Substantia nigra (tissue), 51 donors: ENCODE measurements at places on chromosomes 7 and 10.

GRCh38 chr7:139297795-139298194 lies 43.3 kb upstream of the FMC1 start:
- no peak for DNase-seq

- no peak for DNase-seq
These were observed 616.6 kb downstream of the XPNPEP1 start for GRCh38 chr10:109306698-109307097.

DNA sequence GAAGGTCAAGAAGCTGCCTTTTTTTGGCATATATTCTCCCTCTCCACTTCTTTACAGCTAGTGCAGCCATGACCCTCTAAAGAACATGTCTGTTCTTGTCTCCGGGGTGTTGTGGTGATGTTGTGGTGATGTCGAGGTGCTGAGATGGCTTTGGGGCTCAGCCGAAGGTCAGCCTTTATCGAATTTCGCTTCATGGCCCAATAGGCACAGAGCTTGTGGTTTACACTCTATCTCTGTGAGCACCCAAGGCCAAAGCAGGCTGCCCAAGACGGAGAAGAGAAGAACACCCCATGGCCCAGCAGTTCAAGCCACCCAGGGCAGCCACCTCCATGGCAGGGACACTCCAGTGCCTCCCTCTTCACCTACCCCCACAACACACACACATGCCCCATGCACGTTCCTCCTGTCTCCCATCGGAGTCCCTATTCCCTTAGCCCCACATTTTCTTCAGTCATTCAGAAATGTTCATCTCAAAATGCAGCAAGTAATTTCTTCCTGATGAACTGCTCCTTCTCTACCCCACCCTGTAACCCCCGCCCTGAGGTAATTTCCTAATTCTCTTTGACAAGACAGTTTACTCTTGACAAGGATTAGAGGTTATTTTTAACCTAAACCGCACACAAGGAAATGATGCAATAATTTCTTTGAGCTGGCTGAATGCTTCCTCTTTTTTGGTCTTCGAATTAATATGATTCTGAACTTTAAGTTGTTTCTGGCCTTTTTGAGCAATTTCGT lies 18.6 kb upstream of the ADRB1 start:
- DNase-seq = no peak

- no peak for DNase-seq
These were observed 328.6 kb upstream of the COBL start for GRCh38 chr7:51645255-51645654.

GRCh38 chr10:60335708-60336107 lies 54.0 kb downstream of the ANK3 start:
- no peak for DNase-seq

DNA sequence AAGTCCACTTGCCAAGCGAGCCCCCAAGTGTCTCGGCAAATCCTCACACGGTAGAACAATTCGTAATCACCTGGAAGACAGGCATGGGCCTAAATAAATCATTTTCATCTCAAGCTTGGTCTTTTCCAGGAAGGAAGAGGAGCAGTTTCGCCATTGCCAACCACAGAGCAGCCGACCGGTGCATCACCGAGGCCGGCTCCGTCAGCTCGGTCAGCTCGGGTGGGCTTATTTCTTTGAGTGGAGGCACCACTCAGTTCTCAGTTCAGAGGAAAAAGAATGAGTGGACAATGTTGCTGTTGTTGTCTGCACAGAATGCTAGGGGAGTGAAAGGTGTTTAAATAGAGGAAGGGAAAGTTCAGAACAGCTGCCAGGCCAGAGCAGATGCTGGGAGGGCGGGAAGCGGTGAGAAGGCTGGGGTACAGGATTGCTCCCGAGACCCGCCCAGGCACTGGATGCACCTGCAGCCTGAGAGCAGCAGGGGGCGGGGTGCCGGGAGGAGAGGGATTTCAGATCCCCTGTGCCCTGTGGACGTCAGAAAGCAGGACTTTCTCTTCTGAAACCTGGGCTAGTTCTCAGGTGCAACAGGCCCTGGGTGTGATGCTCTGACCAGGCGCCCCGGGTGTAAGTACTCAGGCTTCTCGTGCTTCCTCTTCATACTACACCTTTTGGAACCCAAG lies 17.7 kb upstream of the IGFBP3 start:
- DNase-seq = no peak

GRCh38 chr7:66747881-66748511 lies 7.5 kb downstream of the RABGEF1 start:
- no peak for DNase-seq

- DNase-seq = peak; percentile 67
These were observed 523 bp upstream of the CDH23 start for GRCh38 chr10:71396084-71396710.

DNA sequence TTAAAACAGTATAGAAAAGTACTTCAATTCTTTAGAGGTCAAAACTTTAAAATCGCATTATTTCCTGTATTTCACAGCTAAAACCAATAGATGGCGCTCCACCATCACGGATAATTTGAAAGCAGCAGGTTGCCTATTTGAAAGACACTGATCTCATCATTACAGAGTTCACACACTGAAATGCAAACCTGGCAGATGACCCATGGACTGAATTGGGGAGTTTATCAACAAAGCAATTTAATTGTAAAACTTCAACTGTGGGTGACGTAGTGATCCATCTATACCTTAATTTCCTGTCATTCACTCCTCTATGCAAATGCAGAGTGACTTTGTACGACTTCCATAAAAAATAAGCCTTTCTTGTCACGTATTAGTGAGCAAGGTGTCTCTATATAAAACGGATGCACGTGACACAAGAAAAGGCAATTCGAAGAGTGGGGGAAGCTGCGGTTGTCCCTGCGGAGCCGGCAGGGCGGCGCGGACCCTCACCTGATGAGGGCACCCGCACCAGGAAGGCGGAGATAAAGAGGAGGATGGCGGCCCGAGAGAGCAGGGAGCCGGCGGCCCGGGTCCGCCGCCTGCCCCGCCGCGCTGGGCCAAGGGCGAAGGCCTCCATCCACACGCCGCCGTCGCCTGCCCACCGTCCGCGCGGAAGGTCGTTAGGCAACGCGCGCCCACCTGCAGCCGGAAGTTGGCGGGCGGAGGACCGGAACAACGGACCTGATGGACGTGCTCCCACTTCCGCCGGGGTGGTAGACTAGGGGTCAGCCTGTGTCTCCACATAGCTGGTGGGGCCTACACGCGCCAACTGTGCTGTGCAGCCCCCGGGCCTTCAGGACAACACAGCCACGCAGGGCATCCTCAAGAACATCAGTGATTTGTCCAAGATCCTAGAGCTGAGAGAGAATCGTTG lies at the start of gene ZPBP:
TSS of gene ZPBP (minus strand) at position 668 of the 913 bp plus-strand sequence. CDS start at position 616, 52 bp downstream.
- no peak for DNase-seq

GRCh38 chr10:110522365-110522988 lies 24.8 kb downstream of the DUSP5 start:
- DNase-seq = no peak

- DNase-seq = no peak
These were observed 106.3 kb downstream of the KMT2C start for GRCh38 chr7:152329469-152329868.

- no peak for DNase-seq
These were observed 322.0 kb downstream of the FRMD4A start for GRCh38 chr10:14008740-14009080.

DNA sequence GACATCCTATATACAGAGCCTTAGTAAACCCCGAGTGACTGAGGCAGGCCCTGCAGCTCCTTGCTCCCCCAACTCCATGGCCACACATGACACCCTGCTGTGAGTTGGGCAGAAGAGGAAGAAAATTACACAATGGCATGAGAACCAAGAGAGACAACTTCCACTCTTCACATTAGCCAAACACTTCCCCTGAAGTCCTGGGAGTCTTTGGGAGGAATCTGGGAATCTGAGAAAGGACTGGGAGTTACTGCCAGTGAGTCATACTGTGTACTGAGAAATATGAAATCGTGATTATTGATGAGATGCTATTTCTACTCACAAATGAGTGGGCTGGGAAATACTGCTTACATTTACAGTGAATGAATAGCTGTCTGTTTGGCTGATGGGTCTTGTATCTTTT lies 116.6 kb downstream of the SPAG6 start:
- no peak for DNase-seq

DNA sequence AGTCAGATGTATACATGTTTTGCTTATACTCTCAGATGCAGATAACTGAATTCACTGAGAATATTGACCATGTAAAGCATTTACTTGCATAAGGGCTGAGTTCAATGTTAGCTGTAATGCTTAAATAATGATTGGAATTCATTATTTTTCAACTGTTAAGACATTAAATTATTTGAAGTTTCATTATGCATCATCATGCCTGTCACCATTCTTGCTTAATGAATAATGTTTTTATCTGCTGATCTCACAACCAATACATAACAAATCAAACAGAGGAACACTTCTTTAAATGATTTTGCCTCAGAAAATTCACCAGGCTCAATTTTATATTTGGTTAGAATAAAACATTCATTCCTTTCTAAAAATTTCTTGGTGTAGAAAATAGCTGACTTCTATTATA lies 233.4 kb downstream of the GPR37 start:
- no peak for DNase-seq

DNA sequence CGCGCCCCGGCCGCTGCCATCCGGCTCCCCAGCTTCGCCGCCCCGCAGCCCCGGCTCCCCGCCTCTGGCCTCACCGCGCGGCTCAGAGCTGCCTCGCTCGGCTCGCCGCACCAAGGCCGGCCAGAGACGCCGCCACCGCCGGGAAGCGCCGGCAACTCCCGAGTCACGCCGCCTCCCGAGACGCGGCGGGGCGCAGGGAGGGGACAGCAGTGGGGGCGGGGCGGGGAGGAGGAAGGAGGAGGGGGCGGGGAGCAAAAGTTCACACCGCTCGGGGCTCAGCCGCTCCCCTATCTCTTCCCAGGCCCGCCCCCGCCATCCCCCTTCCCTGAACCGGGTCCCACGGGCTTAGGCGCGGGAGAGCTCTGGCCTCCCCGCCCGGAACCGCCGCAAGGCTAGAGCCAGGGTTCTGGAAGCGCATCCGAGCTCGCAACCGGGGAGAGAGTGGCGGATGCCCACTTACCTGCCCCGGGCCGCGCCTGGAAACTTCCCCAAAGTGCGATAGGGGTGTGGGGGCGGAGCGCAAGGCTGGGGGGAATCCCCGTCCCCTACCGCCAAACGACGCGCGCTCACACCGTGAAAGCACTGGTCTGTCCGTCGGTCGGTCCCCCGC lies 1.0 kb downstream of the CHST15 start:
- DNase-seq = no peak

DNA sequence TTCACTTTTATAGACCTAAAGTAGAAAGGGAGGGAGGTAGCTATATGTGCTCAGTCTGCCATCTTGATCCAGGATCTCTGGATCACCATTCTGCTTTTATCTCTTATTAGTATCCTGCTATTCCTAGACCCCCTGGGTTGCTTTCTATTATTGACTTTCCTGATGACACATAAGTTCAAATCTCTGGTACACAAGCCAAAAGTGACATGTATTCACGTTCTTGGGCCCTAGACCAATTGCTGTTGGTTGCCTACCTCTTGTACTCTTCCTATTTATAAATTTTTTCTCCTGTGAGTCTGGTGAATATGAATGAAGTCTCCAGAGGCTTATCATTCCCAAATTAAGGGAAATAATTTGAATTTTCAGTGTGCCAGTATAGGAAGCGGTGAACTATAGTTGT lies 56.9 kb downstream of the DNMBP start:
- no peak for DNase-seq

- no peak for DNase-seq
These were observed 58.4 kb downstream of the AGK start for GRCh38 chr7:141609576-141609975.

GRCh38 chr10:59585046-59585700 lies 124.5 kb downstream of the SLC16A9 start:
- no peak for DNase-seq

DNA sequence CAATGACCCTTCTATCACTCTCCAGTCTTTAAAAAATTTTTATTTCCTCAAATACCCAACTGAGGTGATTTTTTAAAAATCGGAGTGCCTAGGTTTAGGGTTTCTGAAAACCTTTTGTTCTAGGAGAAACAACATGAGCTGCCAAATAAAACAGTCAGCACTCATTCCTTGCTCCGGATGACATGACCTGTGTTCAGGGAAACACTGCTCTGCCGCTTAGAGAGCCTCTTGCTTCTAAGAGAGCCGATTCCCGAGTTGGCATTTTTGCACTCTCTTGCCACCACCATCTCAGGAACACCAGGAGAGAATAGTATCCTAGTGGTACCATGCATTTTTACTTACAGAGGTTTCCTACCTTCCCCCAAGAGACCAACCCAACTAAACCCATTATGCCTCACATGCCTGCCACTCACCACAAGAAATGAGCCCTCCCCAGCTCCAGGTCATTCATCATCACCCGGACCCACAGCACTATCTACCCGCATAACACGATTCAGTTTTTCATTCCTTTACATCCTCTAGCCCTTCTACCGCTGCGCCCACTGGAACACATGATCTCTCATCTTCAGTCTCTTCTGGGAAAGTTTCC lies 365.4 kb downstream of the THSD7A start:
- no peak for DNase-seq

GRCh38 chr7:50119815-50120637 lies 27.0 kb upstream of the ZPBP start:
- no peak for DNase-seq

GRCh38 chr7:150756858-150757257 lies 19.6 kb downstream of the GIMAP5 start:
- no peak for DNase-seq

DNA sequence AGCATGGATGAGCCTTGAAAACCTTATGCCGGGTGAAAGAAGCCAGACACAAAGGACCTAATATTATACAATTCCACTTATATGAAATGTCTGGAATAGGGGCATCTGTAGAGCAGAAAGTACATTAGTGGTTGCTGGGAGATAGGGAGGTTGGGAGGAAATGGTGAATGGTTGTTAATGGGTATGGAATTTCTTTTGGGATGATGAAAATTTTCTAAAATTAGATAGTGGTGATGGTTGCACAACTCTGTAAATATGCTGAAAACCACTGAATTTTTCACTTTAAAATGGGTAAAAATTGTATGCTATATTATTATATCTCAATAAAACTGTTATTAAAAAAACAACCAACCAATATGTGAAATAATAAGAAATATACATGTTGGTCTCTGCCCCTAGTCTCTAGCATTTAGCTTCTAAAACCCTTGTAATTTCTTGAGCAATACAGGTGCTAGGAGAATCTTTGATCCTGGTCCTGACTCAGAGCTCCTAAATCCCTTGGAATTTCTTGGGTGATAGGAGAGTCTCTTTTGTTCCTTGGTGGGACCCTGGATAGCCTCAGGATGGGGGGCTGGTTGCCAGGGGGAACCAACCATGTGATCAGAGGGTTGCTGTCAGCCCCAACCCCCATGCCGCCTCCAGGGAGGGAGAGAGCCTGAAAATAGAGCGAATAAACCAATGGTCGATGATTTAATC lies 64.0 kb downstream of the TACR2 start:
- DNase-seq = no peak

DNA sequence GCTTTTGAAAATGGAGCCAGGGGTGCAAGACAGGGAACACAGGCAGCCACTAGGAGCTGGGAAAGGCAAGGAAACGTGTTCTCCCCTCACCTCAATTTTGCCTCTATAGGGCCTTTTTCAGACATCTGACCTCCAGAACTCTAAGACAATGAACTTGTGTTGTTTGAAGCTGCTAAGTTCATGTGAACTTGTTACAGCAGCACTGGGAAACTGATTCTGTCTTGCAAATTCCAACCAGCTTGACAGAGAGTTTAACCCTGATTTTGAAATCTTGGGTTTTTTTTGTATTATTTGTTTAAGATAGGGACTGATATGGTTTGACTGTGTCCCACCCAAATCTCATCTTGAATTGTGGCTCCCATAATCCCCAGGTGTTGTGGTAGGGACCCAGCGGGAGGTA lies 852.9 kb downstream of the LRMDA start:
- no peak for DNase-seq
